EL (cell line): ENCODE measurements at places on chromosomes 2 and 18.

GRCh38 chr2:120357768-120358167, 11.8 kb downstream of the INHBB start:
- no peak for DNase-seq

DNA sequence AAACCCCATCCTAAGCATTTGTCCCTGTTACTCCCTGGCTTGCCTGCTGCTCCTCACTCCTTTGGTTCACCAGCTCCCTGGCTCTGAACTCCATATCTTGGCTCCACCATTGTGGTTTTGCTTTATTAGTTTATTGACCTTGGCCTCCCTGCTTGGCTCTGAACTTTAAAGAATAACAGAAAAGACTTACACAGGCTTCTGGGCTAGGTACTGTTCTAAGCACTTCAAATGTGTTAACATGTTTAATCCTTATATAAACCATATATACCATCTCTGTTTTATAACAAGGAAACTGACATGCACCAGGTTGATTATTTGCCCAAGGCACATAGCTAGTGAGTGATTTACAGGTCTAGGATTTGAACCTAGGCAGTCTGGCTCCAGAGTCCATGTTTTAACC, 149.7 kb upstream of the CAPN13 start:
- no peak for DNase-seq

- peak; percentile 77 for DNase-seq
Observed at GRCh38 chr2:74573747-74574562, 19.4 kb downstream of the DOK1 start.

GRCh38 chr2:14572633-14573032, 59.9 kb upstream of the LRATD1 start:
- no peak for DNase-seq

GRCh38 chr2:167749016-167749415, 498.4 kb downstream of the STK39 start:
- peak; percentile 1 for DNase-seq

- no peak for DNase-seq
Observed at GRCh38 chr2:229244975-229245374, 26.1 kb downstream of the PID1 start.

DNA sequence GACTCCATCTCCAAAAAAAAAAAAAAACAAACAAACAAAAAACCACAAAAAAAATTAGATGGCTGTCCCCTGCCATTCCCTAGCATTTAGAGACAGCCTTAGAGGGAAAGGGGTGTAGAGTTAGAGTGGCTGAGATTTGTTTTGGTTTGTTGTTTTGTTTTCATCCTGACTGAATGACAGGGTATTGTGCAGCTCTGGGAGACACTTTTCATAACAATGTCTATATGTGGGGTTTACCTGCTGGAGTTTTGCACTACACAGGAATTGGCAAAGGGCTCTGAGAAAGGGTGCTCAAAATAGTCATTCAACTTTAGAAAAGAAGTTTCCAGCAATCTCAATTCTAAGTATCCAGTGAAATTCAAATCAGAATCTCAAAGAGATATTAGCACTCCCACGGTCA, 732.5 kb upstream of the CHAC2 start:
- no peak for DNase-seq

- DNase-seq = peak; percentile 55
Observed at GRCh38 chr18:35024965-35025364, 16.2 kb upstream of the MAPRE2 start.

DNA sequence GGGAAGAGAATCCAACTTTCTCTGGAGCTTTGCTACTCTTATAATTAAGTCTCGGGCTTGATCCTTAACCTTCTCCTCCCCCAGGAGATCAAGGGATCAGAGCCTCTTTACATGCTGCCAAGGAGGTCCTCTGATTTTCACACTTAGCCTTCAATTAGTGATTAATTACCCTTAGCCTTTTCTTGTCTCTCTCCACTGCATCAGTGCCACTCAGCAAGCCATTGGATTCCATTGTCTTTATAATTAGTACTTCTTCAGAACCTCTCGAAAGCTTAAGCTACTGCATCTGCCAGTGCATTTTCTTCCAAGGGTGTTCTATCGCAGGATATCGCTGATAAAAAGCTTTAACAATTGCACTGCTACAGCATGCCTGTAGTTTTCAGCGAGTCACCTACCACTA, 477.0 kb upstream of the MEIS1 start:
- DNase-seq = no peak

DNA sequence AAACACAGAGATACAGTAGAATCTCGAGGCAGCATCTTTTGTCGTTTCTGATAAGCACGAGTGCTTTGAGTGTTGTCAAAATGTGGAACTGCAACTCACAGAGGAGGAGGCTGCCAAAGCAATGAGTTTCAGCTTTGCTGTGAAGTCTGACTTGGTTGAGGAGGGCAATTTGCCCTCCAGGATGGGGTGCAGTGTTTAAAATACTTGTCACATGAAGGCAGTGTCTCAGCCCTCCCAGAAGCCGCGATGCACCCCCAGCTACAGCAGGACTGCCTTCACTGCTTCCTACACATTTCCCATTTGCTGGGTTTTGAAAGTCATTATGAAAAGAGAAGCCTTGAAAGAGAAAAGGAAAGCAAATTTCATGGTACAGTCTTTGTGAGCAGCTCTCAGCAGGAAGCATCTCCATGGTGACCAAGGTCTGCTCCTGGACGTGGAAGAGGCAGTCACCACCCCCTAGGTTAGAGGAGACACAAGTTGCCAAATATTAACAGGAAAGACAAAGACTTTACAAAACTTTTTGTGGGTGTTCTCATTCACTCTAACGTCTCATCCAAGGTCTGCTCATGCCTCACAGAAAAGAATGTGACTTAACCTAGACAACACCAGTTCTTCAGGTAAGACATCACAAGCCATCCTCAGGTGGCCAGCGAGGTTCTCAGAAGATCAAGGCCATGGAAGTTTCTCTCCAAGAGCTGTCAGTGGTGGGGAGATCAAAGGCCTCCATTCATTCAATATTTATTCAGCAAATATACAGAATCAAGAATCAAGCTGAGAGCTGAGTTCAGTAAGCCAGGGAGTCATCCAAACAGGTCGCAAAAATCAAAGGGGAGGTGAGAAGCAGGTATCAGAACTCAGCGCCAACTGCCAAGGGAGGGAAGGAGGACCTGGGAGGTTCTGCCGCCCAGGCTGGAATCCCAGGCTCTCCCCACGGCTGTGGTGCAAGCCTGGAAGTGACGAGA, 476.0 kb downstream of the EIPR1 start:
- no peak for DNase-seq

- no peak for DNase-seq
Observed at GRCh38 chr18:13582178-13582670, 144.1 kb downstream of the FAM210A start.

DNA sequence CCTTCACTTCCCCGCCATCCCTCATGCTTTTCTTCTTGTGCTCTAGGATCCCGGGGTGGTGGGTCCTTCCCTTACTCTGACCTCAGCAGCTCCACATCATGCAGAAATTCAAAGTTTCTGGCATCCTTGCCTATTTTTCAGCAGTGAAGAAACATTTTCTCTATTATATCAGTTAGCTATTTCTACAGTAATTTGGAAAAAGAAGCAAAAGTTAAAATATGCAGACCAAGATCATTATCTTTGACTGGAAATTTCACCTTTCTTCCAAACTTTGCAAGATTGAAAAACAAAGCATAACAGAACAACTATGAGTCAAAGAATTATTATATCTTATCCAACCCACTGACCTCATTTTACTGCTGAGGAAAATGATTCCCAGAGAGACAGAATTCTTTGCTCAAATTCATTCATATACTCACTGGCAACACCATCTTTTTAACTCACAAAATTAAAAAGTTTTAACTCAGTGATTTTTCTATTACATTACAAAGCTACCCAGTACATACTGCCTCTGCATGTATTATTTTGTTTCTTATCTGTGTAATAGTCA, 40.5 kb downstream of the ANTXR1 start:
- DNase-seq = no peak

GRCh38 chr2:209451209-209451834, 27.5 kb downstream of the MAP2 start:
- no peak for DNase-seq

GRCh38 chr2:1865716-1866234, 121.5 kb upstream of the PXDN start:
- no peak for DNase-seq

GRCh38 chr2:74507926-74508520, 528 bp upstream of the PCGF1 start:
- peak; percentile 68 for DNase-seq

- no peak for DNase-seq
Observed at GRCh38 chr2:171592036-171592555, 69.8 kb downstream of the CYBRD1 start.

DNA sequence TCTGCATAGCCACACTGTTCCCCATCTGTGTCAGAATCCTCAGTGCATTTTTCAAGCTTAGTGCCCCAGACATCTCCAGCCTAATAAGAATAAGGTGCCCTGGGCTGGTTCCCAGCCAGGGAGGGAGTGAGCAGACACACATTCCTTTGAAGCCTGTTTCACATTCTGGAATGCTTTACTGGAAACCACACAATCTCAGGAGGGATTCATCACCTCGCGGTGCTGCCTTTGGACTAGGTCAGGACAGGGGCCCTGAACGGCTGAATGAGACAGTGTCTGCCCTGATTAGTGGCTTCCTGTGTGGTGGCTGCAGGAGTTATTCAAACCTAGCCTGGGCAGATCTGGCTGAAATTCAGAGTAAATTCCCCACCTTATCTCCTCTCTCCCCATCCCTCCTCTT, 108.0 kb upstream of the LDAH start:
- peak; percentile 76 for DNase-seq

GRCh38 chr2:207288628-207289027, 122.9 kb upstream of the KLF7 start:
- DNase-seq = no peak

GRCh38 chr2:224930990-224931389, 111.3 kb downstream of the DOCK10 start:
- no peak for DNase-seq

- no peak for DNase-seq
Observed at GRCh38 chr2:21945658-21946057, 821.9 kb downstream of the TDRD15 start.

DNA sequence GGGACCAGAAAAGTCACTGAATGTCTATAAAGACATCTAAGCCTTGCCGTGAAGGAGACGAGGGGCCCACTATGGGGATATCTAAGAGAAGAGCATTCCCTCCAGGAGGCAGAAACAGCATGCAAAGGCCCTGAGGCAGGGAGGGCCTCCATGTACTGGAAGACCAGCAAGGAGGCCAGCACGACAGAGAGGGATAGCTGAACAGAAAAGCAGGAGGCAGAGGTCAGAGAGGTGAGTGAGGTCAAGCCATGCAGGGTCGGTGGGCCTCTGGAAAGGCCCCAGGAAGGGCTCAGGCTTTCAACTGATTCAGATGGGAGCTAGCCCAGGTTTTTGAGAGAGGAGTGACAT, 5.7 kb downstream of the TRABD2A start:
- no peak for DNase-seq

- no peak for DNase-seq
Observed at GRCh38 chr2:12949406-12949805, 232.7 kb downstream of the TRIB2 start.

DNA sequence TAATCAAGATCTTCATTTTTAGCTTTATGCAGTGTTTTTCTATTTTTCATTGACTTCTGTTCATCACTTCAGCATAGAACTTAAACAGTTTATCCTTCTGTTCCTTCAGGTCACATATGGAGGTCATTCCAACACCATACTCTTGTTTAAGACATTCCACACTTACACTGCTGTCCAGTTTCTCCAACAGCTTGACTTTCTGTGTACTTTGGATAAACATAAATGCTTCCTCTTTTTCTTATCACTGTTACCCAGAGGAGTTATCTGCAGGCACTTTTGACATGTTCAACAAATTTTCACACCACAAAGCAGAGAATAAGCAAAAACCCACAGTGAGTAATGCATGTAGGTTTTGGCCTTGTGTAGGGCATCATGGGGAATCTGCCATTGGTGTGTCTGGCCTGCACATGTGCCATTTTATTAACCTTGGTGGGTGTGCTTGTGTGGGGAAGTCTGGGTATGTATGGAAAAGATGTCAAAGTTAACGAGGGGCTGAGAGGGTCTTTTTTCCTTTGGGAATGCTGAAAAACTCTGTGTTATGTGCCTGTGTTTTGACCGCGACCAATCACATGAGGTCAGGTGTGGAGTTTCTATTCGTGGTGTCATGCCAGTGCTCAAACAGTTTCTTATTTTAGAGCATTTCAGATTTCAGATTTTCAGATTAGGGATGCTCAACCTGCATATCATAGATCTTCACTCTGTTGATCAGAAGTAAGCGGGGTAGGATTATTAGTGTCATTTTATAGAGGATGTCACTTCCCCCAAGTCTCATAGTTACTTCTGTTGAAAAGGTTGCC, 53.9 kb upstream of the ACVR1 start:
- no peak for DNase-seq

- DNase-seq = no peak
Observed at GRCh38 chr18:6203791-6204190, 210.9 kb downstream of the L3MBTL4 start.

GRCh38 chr2:85887566-85888019, 1.2 kb downstream of the ST3GAL5 start:
- DNase-seq = peak; percentile 64

DNA sequence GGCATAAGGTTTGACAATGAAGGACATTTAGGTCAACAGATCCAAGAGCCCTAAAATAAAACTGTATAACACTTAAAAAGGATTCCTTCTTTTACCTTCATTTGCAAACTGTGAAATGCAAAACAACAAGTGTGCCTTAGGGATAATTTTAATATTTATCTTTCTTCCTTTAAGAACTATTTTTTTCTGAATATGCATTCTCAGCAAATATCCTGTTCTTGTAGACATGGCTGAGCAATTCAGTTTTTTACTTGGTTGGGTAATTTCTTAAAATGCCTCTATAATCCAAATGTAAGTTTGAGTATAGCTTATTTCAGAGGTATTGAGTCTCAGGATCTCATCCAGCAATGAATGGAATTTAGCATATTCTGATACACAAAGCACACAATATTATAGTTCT, 43.0 kb upstream of the KCNJ3 start:
- no peak for DNase-seq

DNA sequence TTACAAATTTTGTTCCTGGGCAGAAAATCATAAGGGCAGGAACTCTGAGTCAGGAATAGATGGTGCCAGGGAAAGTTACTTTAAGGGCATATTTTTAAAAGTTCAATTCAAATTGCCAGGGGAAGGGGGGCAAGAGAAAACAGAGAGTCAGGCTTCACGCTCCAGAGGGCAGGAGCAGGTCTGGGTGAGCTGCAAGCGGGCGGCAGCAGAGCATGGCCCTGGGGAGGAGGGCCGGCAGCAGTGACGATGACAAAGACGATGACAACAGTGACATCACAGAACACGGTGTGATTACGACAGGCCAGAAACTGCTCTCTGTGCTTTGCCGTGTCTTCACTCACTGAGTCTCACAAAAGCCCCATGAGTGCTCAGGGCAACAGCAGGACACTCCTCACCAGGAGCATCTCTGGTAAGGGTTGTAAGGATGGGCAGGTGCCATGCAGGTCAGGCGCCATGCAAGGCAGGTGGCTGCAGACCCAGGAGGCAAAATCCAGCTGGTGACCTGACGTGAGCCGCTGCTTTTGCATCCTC, 23.3 kb downstream of the CHST10 start:
- no peak for DNase-seq

DNA sequence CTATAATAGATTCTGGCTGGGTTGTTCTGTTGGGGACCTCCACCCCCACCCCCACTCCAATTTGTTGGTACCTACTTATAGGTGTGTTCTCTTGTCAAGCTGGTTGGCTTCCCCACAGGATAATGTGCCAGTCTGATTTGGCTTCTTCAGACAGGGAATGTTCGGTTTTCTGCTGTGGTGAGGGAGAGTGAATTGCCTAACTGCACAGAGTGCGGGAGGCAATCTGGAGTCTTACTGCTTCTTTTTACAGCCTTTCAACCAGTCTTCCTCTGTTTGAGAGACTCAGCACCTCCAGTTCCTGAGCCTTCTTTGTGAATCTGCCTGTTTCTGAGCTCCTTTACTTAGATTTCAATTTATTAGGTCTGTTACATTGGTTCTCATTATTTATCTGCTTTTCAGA, 27.4 kb upstream of the SNORC start:
- no peak for DNase-seq
